ENCODE measurements at places on chromosomes 2 and 18.

- no peak for DNase-seq
Measured at GRCh38 chr18:66990909-66991308, 387.0 kb upstream of the CDH19 start.

- DNase-seq = no peak
Measured at GRCh38 chr2:62654876-62655359, 50.6 kb upstream of the EHBP1 start.

GRCh38 chr2:128040166-128040771, 12.4 kb upstream of the SAP130 start:
- DNase-seq = no peak

DNA sequence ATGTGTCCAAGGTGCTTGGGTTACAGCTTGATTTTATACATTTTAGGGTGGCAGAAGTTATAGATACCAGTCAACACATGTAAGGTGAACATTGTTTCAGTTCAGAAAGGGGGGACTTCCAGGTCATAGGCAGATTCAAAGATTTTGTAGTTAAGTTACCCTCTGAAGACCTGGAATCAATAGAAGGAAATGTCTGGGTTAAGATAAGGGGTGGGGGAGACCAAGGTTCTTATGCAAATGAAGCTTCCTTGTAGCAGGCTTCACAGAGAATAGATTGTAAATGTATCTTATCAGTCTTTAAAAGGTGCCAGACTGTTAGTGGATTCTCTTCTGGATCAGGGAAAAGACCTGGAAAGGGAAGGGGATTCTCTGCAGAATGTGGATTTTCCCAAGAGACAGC, 42.4 kb downstream of the BMPR2 start:
- no peak for DNase-seq

DNA sequence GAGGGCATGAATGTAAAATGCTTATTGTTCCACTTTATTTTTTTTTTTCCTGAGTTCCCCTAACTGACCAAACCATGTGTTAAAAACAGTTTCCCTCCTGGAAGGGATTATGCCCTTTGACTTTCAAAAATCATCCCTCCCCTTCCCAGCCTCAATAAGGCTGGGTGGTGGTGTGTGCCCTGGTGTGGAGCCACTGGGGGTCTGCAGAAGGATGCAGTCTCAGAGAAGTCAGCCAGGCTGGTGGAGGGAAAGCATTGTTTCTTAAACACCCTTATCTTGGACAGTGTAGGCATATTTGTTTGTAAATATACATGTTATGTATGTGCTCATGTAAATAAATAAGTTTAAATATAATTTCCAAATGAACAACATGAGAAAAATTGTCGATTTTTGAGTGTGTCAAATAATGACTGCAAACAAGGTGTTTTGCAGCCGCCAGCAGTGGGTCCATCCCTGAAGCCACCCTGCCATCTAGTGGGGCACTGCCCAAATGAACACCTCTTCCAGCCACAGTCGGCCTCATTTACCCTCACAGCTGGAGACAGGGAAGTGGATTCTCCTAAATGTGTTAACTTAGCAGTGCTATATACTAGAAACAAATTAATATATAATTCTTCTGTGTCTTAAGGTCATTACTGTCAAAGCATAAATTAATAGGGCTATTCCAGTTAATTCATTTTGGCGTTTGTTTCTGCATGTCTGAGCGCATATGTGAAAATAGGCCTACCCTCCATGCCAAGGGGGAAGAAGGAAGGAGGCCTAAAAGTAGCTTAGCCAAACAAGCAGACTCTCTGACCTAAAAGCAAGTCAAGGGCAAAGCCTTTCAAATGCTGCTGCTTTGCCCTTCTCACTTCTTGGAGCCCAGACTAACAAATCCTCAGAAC, 209.6 kb upstream of the PIK3C3 start:
- DNase-seq = no peak

DNA sequence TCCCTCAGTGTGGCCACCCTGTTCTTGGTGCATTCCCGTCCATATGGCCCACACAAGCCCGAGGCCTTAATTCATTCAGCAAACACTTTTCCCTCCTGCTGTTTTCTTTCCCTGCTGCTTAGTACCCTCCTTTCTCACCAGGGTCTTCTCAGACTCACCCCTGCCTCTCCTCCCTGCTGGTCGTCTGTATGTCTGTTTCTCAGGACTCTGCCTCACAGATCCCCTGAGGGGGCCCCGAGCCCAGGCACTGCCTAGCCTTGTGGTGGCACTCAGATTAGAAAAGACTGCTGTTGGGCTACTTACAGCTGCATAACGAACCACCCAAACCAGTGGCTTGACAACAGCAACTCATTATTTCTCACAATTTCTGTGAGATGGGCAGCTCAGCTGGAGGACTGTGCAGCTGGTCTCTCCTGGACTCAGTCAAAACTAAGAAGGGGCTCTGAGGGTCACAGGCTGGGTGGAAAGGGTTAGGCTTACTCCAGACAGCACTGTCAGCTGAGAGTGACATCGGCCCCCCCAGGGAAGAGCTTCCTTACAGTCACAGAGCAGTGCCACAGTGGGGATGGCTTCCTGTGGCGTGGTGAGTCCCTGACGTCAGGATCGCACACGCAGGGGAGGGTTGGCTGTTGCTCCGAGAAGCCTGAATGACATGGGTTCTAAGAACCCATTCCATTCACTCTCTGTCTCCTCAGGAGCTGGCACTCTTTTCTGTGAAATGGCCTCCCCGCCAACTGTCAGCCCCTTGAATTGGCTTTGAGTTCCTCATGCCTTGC, 139.0 kb downstream of the UXS1 start:
- DNase-seq = no peak

GRCh38 chr2:181642086-181642485, 14.8 kb downstream of the CERKL start:
- DNase-seq = peak; percentile 29

DNA sequence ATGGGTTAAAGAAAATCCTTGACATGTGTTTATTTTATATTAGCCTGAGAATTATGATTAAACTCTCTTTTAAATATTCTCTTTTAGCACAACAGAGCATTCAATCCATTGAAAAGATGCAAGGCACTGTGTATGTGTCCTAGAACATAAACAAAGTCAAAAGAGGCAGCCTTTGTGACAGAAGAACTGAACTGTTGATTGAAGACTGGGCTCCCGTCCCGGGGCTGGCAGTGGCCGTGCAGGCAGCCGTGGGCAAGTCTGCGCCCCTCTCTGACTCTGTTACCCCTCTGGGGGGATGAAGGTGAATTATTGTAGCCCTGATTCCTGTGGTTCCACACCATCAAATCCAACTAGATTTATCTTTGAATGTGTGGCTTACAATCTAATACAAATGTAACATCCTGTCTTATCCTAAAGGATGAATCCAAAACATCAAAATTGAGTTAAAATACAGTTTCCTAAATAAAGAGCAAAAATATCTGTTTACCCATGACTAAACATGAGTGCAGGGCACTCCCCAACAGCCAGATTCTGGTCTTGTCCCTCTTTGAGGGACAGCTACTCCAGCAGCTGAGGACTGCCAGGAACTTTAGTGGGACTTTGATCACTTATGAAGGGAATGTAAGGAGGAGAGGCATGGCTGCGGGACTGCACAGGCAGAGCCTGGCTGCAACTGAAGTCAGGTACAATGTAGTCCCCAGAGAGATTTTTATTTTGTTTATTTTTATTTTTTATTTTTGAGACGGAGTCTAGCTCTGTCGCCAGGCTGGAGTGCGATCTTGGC, 37.3 kb upstream of the SH3BP4 start:
- DNase-seq = no peak

DNA sequence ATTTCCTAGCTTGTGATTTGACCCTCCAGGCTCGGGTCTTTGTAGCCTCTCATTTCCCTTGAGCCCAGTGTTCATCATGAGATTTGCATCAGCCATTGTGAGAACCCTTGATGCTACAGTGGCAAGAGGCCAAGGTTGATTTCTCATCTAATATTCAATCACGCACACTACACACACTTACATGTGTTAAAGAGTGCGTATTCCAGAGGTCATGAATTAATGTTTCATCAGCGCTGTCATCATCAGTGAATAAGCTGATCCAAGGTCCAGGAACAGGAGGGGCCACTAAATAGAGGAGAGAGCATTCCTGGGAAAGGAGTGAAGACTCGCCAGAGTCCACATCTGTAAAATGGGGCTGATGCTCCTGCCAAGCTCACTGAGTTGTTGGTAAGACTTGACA, 276.1 kb upstream of the SIX2 start:
- no peak for DNase-seq

- no peak for DNase-seq
Measured at GRCh38 chr2:217262911-217263310, 403.0 kb upstream of the TNP1 start.

DNA sequence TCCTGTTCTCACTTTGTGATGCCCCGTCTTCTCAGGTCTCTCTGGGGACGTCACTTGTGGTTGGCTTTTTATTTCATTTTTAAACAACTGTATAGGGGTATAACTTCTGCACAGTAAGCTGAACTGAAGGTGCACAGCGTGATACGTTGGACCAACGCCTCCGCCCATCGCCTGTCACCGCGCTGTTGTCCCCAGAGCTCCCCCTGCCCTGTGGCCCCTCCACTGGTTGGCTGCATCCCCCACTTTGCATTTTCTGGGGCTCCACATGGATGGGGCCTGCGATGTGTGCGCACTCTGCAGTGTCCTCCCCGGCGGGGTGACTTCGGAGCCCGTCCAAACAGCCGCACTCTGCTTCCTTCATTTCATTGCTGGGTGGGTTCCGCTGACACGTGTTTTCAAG, 14.3 kb downstream of the GPR35 start:
- no peak for DNase-seq

DNA sequence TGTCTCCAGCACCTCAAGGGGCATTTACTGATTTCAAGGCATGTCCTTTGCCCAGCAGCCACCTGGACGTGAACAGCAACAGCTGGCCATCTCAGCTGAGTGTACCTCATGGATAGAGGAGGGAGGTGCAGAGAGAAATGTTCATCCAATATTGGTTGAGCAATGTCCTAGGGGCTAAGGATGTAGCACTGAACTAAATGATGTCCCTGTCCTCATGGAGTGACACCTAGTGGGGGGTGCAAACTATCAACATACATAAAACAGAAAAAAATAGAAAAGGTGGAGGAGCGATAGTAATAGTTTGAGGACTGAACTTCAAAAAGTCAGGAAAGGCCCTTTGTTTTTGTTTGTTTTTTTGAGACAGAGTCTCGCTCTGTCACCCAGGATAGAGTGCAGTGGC, 4.8 kb upstream of the UGGT1 start:
- no peak for DNase-seq

DNA sequence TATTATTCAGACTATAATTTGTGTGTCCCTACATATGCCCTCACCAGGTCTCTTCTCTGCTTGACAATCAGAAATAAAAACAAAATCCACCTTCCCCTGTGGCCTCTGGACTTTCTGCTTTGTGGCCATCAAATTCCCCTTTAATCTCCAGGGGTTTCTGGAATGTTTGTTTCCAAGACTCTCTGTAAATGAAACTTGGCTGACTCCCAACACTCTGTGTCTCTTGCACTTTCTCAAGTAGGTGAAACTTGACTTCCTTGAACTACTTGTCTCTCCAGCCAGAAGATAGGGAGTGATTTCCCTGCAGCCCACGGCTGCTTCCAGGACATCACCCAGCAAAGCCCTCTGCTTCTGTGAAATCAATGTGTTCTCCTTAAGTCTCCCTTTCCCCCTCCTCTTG, 54.1 kb upstream of the AQP4 start:
- no peak for DNase-seq

GRCh38 chr2:139359818-139360217, 579.6 kb upstream of the NXPH2 start:
- no peak for DNase-seq

DNA sequence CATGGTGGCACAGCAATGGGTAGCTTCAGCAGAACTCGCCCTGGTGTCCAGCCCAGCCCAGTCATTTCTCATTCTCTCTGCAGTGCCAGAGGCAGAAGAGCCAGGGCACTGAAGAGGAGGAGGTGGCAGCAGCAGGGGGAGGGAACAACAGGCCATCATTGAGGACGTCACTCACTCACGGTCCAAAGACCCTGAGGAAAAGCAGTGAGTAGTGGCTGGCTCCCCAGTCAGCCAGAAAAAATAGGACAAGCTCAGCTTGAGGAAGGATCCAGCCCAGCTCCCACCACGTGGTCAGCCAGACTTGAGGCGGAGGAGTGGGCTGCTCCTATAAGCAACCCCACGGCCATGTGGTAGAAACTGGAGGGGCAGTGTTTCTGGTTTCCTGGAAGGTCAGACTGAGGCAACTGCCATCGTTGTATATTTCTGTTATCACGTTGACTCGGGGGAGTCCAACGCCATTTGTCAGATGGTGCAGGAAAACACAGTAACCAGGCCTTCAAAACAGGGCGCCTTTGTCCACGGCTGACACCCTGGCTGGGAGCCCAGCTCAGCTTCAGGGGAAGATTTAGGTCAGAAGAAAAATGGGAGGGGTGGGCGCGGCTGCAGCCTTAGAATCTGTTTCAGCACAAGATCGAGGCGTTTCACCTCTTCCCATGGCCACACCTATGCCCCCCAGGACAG, 19.0 kb upstream of the TMEM247 start:
- DNase-seq = no peak

GRCh38 chr2:101625387-101625786, 72.1 kb upstream of the MAP4K4 start:
- DNase-seq = no peak

GRCh38 chr18:14936313-14936712, 188.3 kb downstream of the ANKRD30B start:
- no peak for DNase-seq

- no peak for DNase-seq
Measured at GRCh38 chr2:45279356-45279755, 270.1 kb upstream of the SIX2 start.

- no peak for DNase-seq
Measured at GRCh38 chr2:123153041-123153440, 872.0 kb upstream of the CNTNAP5 start.

DNA sequence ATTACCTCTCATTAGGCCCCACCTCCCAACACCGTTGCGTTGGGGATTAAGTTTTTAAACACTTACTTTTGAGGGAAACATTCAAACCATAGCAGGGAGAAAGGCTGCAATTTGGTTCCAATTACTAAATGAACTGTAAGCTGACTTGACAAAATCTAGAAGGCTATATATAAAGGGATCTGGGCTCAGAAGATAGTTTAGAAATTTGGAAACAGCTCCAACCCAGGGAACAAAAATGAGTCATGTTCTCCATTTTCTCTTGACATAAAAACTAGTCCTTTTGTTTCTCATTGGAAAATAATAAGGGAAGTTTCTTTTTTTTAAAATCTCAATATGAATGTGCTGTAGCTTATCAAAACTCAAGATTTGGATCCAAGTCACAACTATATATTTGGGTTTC, 17.5 kb downstream of the MOGAT1 start:
- no peak for DNase-seq

DNA sequence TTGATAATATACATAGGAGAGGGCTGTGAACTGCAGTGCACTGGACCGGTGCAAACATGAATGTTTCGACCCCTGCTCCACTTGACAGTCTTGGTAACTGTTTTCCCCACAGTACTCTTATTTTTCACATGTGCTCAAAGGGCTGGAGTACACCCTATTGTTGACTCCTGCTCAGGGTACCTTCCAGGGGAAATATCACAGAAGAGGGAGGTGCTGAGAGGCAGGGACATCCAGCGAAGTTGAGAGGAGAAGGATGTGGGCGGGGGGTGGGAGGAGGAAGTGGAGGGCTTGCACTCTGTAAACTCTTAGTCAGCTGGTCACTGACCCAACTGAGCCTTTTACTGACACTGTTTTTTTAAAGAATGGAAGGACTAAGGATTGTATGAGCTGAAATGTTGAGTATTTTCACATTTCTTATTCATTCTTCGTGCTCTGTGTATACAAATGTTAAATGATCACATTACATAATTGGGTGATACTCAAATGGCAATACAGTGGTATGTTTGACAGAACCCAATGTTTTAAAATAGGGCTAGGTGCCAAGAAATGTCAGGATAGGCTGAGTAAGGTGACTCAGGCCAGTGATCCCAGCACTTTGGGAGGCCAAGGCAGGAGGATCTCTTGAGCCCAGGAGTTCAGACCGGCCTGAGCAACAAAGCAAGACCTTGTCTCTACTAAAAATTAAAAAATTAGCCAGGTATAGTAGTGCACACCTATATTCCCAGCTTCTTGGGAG, 10.0 kb downstream of the INPP4A start:
- no peak for DNase-seq

All from HFF-Myc (cell line).